ELR (cell line): ENCODE measurements at places on chromosomes 13 and 19.

DNA sequence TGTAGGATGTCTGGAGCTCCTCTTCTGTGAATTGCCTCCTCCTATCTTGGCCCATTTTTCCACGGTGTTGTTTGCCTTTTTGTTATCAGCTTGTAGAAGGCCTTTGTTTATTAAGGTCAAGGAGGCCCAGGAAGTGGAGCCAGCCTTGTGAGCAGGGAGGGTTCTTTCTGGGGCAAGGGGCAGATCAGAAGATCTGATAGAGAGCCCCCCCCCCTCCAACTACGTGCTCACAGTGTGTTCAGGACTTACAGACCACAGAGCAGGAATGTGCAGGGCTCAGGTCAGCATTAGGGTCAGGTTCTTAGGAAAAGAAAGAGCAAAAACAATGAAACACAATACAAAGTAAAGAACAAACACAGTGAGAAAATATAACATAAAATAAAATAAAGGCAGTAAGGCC, 59.4 kb downstream of the CCNE1 start:
- no peak for DNase-seq

DNA sequence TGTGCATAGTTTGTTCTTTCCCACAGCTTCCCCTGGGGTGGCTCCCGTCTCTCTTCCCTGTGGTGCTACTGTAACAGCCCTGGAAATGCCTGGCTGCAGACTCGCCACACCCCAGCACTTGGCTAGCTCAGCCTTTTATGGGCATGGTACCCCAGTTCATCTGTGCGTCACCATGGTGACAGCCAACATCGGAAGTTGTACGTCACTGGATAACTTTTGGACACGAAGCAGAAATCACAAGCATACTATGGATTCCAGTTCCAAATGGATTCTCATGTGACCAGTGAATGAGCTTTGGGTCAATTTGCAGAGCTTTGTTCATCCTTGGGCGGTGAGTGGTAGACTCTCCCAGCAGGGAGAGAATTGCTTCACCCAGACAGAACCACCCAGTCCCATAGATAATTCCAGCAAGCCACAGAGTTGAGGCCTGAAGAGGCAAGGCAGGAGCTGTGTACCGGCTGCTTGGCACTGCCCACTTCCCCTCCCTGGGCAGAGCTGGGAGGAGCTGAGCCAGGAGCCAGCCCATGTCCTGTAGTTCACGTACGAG, 54.4 kb downstream of the COL4A2 start:
- no peak for DNase-seq

- no peak for DNase-seq
Measured at GRCh38 chr19:48674216-48674809, 1.5 kb upstream of the NTN5 start.

DNA sequence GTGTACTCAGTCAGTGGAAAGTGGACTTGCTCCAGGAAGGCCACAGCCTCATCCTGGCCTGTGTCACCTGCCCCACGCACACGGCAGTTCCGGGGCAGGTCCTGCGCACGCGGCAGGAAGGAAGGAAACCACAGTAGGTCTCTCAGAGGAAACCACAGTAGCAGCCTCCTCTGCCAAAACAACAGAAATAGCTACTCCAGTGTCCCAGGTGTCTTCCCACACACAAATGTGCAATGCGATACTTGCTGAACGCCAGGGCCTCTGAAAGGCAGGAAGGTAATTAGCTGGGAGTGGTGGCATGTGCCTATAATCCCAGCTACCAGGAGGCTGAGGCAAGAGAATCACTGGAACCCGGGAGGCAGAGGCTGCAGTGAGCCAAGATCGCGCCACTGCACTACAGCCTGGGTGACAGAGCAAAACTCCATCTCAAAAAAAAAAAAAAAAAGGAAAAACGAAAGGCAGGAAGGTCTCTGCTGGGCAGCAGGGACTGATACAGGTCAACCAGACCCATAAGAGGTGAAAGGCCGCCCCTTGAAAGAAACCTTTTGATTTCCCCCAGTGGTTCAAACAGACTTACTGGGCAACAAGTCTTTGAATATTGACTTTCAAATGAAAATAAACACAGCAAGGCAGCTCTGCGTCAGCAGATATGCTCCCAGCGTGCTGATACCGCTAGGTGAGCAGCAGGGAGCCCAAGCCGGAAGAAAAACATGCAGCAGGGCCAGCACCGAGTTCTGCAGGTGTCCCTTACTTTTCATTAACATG, 49.5 kb downstream of the CRYL1 start:
- no peak for DNase-seq

GRCh38 chr13:112785483-112785856, 95.6 kb downstream of the ATP11A start:
- DNase-seq = no peak

DNA sequence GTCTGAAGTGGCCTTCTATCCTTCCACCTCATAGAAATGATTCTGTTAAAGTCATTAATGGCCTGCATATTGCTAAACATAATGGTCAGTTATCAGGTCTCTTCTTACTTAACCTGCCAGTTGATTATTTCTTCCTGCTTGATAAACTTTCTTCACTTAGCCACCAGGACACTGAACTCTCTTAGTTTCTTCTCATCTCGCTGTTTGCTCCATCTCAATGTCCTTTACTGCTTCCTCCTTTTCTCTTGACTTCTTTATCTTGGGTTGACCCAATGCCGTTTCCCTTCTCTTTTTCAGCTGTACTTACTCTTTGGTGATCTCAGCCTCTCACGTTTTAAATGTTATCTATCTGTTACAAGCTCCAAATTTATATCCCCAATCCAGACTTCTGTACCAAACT, 17.1 kb upstream of the CLC start:
- DNase-seq = no peak

GRCh38 chr13:98289339-98289945, 112.4 kb upstream of the RNF113B start:
- no peak for DNase-seq

DNA sequence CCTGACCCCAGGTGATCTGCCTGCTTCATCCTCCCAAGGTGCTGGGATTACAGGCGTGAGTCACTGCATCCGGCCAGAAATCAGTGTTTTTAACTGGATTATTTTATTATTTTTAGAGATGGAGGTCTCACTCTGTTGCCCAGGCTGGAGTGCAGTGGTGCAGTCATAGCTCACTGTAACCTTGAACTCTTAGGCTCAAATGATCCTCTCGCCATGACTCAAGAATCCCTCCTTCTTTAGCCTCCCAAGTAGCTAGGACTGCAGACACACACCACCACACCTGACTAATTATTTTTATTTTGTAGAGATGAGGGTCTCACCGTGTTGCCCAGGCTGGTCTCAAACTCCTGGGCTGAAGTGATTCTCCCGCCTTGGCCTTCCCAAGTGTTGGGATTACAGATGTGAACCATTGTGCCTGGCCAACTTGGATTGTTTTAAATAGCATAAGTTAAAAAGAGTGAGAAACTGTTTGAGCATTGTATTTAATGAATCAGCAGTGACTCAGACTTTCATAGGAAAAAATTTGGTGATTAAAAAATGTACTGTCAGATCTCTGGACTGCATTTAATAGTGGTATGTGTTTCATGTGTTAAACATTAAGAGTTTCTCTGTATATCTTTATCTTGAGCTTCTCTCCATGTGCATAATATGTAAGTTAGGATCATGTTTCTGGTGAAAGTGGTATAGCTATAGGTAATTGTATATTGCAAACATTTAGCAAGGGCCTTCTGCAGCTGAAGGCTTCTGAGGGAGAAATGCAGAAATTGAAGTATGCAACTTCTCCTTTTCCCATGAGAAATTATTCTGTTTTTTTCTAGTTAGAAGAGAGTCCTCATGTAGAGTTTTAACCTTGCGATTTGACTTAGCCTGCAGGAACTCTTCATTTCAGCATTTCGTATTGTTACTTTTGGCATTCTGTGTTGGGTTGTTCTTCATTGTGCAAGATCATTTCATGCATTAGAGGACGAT, 121.2 kb downstream of the PCCA start:
- DNase-seq = peak; percentile 87

DNA sequence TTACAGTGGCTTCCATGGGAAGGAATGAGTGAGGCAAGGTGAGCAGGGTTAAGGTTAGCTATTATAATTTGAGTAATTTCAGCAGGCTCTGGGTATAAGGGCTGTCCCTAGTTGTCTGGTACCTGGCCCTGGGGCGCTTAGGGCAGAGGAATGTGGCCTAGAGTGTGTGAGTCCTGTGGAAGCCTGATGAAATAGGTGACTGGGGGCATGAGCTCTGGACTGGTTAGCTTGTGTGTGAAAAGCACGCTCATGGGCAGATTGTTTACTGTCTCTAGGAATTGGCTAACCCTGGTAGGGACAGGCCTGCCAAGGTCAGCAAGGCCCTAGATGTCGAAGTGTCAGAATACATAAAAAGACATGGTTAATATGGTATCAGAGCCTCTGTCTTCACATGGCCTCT, 42.5 kb downstream of the SPRYD7 start:
- DNase-seq = no peak

DNA sequence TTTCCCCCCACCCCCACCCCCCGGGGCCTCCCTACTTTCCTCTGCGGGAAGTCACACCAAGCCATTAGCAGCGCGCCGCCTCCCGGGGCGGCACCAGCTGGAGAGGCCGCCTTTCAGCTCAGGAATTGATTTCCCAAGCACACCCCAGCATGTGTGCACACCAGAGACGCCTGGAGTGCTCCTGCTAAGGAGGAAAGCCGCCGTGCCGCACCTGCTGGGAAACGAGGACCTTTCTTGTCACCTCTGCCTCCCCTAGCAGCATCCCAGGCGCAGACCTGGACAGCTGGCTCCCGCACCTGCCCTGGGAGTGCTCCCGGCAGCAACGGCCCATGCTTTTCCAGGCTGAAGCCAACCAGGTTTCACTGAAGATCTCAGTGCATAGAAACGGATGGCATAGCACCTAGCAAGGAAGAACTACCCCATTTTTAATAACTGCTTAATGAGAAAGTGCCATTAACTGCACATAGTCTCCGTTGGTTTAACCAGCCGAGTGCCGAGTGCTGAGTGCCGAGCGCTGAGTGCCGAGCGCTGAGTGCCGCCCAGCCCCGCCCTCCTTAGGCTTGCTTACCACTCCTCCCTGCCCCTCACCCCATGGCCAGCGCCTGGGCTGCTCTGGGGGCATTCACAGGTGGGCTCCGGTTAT, 165.0 kb downstream of the USP12 start:
- DNase-seq = peak; percentile 43

- no peak for DNase-seq
Measured at GRCh38 chr19:3778104-3778867, 6.3 kb upstream of the RAX2 start.

DNA sequence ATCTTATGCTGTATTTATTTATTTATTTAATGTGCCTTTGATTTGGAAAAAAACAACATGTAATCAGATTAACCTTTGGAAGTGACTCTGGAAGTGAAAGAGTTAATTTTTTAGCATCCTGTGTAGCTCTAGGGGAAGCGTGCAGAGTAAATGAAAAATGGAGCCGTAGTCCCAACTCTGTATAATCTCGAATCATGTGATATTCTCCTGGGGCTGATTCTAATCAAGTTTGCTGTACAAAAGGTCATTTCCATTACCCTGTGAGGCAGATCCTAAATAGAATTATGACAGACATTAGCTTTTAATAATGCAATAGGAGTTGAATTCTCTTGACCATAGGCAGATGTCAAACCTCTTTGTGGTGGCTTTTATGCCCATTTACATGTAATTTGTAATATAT, 238.6 kb upstream of the CSNK1A1L start:
- DNase-seq = no peak
